GDM1 (cell line): ENCODE measurements at places on chromosomes 2 and 18.

GRCh38 chr18:43322132-43322531 lies 44.8 kb upstream of the SYT4 start:
- no peak for DNase-seq

- DNase-seq = no peak
These were observed 242.3 kb upstream of the NOL4 start for GRCh38 chr18:34467058-34467457.

DNA sequence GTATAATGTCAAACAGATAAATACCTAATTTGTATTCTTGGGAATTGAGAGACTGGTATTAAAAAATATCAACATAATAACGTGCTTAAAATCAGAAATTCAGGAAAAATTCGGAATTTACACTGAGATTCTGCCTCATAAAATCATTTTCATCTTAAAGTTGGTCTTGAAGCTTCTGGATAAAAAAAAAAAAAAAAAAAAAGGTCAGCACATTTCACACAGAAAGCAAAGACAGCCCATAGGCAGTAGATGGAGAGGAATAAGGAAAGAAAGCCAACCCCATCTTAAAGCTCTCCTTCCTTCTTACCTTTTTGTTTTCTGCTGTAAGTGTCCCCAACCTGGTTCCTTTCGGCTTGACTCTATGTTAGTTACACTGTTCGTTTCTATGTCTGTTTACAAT lies 41.5 kb upstream of the ALK start:
- no peak for DNase-seq

DNA sequence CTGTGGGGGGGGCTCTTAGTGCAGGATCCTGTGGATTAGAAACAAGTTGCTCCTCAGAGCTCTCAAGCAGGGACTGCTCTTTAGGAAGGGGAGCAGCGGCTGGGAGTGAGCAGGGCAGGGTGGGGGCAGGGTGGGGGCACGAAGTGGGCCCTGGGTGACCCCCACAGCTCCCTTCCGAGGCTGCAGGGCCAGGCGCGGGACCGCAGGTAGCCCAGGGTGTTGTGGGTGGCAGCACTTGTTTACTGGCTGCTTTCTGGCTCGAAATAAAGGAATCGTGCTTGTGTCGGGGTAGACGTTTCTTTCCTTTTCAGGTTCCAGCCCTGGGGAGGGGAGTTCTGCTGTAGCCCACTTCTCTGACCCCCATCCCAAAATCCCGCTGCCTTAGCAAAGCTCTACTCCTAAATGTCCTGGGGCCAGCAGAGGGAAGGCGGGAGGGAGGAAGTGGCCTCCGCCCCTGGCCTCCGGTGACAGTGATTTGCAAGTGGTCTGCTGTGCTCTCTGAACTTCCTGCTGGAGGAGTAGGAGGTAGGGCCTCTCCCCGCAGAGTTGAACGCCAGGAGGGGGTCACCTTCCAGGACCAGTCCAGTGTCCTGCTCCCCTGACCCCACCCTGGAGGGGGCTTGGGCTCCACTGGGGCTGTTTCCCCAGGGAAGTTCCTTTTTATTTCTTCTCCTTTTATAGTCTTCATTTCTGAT lies 8.3 kb downstream of the NEU4 start:
- no peak for DNase-seq

- no peak for DNase-seq
These were observed 5.4 kb upstream of the IL1R1 start for GRCh38 chr2:102137138-102137537.

DNA sequence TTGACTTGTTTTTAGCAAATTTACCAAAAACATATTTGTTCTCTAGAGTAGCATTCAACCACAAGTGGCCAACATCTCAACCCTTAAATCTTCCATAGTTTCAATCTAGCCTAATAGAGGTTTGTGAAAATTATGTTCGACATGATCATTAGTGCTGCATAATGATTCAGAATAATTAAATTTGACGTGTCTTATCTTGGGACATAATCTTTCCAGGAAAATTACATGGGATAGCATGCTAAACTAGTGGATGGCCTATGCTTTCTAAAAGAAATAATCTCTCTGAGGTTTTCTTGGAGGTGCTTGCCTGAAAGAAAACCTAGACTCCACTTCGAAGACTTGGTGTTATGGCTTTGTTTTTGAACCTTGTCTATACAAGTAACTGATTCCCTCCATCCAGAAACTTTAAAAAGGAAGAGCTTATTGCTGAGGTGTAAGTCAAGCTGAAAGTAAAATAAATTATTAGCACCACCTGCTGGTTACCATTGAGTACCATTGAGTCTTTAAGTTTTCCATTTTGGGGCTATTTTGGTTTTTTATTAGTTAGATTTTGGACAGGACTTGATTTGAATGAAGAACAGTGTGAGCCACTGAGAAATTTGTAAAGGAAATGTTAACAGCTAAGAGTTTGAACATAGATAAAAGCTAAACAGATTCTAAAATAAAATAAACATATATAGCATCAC lies 32.7 kb downstream of the COX7A2L start:
- DNase-seq = no peak

- DNase-seq = no peak
These were observed 48.6 kb downstream of the GYPC start for GRCh38 chr2:126704434-126705160.

- no peak for DNase-seq
These were observed 293.7 kb downstream of the NYAP2 start for GRCh38 chr2:225693259-225693658.

DNA sequence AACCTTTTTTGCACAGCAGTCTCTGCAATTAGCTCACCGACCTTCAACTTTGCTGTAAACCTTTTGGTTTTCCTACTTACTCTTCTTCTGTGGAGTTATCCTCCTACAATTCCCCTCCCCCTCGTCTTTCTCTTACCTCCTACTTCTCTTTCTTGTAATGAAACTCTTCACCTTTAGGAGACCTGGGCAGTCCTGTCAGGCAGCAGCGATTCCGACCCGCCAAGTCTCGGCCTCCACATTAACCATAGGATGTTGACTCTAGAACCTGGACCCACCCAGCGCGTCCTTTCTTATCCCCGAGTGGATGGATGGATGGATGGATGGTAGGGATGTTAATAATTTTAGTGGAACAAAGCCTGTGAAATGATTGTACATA lies 8.3 kb downstream of the TBR1 start:
- DNase-seq = no peak

DNA sequence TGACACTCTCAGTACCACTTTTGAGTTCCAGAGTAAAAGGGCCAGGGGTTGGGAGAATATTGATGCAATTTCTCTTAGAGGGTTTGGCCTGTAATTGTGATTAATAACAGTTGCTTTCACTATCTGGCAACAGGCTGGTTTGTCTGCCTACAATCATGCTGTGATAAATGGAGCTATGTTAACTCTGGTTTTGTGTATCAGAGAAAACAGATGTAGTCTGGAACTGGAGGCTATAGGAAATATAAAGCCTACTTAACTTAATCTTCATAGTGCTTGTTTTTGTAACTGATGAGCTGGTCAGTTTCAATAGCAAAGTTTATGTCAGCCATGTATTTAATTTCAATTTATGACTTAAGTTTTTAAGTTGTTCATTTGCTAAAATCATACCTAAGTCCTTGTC lies 138.0 kb downstream of the AGPS start:
- DNase-seq = no peak

DNA sequence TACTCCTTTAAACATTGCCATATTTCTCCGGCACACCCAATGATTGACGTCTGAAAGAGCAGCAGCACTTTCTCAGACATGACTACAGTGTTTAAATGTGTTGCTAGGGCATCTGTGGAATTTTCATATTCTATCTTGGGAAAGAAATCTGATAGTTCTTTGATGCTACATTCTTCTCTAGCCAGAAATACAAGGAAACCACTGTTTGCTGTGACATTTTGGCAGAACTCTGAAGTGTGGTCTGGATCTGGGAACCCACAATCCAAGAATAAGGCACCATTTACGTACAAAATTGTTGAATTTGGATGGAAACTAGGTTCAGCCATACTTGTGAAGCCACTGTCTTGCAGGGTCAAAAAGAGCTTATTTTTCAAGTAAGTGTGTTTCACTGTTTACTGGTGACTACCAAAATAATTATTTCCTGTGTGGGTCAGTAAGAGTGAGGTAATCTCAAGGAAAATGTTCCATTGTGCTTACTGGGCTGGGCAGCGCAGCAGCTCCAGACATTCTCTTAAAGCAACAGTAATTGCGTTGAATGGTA lies 21.3 kb upstream of the CD28 start:
- DNase-seq = no peak

GRCh38 chr2:156327835-156328695 lies 4.5 kb downstream of the NR4A2 start:
- DNase-seq = no peak
